Esophagus squamous epithelium (tissue), 5 donors: ENCODE measurements at places on chromosomes 3 and 15.

GRCh38 chr15:72532991-72533601, 59.0 kb downstream of the ARIH1 start:
- no peak for DNase-seq

- no peak for DNase-seq
Observed at GRCh38 chr15:95761501-95762165, 568.9 kb upstream of the NR2F2 start.

GRCh38 chr3:42902257-42902656, 3.7 kb upstream of the ZNF662 start:
- no peak for DNase-seq

GRCh38 chr15:49242820-49243219, 72.8 kb downstream of the GALK2 start:
- DNase-seq = no peak

DNA sequence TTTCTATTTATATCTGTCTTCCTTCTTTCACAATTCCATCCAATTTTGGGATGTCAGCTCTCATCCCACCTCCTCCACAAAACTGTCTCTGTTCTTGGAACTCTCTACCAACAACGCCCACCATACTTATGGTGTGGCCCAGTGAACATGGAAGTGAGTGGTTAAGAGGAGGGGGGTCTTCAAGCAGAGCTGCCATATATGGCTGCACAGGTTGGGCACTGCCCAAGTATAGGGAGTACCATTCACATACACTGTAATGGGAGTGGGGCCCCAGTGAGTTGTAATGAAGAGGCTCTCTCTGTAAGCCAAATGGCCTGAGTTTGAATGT, 7.9 kb upstream of the CAMK1 start:
- DNase-seq = no peak

- no peak for DNase-seq
Observed at GRCh38 chr3:46138581-46138980, 69.5 kb downstream of the CCR1 start.

DNA sequence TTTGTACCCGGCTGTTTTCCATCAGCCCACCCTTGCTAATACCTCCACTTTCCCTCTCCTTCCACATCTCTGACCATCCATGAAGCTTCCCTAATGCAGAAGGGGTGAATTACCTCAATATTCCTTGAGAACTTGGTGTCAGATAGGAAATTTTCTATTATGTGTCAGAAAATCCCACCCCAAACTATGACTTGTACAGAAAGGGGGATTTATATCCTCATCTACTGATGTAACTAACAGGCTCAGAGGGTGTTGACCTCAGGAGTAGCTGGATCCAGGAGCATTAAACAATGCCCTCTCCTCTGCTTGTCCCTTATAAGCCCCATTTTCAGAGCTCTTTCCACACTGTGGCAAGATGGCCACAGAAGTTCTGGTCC, 242.8 kb upstream of the TLE3 start:
- no peak for DNase-seq

GRCh38 chr3:16224325-16224724, 40.4 kb downstream of the DPH3 start:
- DNase-seq = no peak

DNA sequence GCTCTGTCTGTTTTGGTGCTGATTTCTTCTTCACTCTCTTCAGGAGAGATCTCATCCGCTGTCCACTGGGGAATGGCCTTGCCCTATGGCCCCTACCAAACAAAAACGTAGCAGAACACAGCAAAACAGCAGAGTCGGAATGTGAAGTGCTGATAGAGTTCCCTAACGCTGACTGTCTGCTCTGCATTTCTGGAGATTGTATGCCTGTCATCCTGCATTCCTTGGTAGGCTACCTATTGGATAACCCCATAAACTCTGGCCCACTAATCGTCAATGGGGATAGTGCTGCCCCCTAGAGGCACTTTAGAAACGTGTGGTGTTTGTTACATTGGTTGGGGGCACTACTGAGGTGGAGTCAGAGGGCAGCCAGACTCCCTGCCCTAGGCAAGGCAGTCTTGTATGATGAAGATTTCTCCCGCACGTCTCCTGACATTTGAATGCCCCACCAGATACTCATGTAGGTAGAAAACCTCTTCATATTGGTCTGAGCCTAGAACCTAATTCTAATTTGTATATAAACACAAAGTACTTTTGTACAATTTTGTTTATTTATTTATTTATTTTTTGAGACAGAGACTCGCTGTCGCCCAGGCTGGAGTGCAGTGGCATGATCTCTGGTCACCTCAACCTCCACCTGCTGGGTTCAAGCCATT, 15.6 kb upstream of the MAGEF1 start:
- DNase-seq = no peak

DNA sequence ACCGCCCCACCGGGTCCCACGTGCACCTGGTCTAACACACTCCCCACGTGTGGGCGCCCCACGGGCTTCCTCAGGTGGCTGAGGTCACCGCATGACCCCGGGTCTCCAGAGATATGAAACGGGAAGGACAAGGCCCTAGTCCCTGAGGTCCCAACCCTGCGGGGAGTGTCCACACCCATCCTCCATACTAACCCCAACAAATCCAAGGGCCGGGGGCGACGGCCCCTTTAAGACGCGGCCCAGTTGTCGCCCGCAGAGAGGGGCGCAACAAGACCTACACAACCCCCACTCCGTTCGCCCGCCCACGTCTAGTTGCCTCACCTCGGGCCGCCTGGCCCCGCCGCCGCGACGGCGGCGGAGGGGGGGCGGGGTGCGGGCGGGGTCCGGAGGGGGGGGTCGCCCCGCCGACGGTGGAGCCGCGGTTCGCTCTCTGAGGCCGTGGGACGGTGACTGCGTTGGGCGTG, 396 bp downstream of the INO80 start:
- peak; percentile 19 for DNase-seq

GRCh38 chr3:67093305-67093704, 95.2 kb downstream of the KBTBD8 start:
- no peak for DNase-seq

- DNase-seq = no peak
Observed at GRCh38 chr3:10888518-10889090, 72.6 kb downstream of the SLC6A11 start.

GRCh38 chr3:61422945-61423673, 138.3 kb upstream of the PTPRG start:
- no peak for DNase-seq

- DNase-seq = no peak
Observed at GRCh38 chr15:78063217-78063616, 14.3 kb downstream of the TBC1D2B start.

DNA sequence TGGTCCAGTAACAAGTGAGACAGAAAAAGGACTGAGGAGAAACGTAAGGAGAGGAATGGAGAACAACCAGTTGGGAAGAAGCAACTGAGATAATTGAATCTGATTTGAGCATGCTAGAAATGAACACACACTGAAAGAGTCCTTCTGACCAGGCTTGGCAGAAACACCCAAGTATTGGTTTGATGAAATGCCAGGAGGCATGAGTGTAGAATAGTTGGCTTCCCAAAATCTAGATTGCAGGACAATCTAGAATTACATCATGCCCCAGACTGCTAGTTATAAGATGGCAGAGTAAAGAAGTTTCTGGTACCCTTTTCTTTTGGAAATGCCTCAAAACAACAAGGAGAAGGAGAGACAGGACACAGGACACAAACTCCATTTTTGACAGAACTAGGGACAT, 189.7 kb upstream of the STT3B start:
- no peak for DNase-seq

GRCh38 chr3:141366285-141367037, 1.8 kb upstream of the ZBTB38 start:
- DNase-seq = no peak

DNA sequence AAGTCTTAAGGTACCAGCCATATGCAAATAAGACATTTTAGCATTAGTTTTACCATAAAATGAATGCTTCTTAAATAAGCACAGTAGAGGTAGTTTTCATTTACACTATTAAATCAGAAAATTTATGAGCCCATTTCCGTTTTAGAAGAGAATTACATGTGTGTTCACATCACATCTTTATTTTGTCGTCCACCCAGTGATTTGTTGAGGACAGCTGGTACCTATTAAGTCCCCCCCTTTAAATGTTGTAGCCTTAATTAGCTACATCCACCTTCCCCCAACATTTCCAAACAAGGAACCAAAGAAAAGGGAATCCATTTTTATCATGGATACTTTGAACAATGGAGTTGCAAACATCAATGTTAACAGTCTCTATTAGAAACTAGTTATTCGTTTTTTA, 6.8 kb downstream of the IL17RD start:
- no peak for DNase-seq

DNA sequence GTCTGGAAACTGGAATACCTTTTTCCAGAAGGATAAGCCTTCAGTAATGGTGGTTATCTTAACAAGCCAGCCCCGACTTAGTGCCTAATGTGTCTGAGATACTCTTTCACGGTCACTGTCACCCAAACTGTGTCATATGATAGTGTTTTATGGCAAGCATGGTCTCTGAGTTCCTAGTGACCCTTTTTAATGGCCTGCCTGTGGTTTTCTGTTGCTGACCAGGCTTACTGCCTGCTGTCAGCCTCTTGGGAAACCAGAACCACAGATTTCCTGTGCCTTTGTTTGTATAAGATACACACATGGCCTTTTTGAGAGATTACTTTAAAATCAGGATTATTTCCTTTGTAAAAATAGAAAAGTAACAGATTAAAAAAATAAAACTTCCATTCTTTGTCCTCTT, 22.4 kb downstream of the HPS3 start:
- DNase-seq = no peak

GRCh38 chr3:32398531-32398930, 6.9 kb downstream of the CMTM7 start:
- no peak for DNase-seq

GRCh38 chr3:120393243-120393642, 44.1 kb upstream of the LRRC58 start:
- DNase-seq = no peak

GRCh38 chr15:37995461-37996347, 61.3 kb downstream of the TMCO5A start:
- DNase-seq = no peak

DNA sequence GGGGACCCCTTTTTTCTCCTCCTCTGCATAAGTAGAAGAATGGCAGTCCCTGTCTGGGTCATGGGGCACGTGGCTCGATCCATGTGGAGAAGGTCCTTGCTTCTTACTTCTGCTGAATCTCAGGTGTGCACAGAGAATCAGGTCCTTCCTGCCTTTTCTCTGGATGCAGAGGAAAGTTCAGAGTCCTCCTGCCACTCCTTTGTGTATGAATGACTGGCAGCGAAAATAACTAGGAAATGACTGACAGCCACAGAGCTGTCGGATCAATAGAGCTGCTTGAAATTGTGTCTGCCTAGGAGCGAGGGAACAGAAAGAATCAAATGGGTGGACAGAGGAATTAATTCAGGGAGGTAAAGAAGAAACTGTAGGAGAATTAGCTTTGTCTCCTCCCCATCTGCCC, 49.6 kb upstream of the ROPN1 start:
- no peak for DNase-seq

DNA sequence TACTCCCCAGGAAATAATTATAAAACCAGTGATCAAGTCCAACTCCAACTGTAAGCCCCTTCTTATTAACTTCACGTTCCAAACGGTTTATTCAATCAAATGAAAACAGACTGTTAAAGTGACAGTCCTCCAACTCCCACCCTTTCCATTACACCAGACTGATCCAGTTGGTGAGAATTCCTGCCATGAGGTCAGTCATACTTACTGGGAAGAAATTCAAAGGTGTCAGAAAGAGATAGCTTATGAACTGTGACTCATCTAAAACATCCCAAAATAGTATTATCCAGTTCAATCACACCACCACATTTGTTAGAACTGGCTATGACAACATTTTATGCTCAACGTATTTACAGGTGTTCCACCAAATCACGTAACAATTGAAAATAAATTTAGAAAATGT, 19.5 kb downstream of the SMARCC1 start:
- DNase-seq = no peak

GRCh38 chr15:44633603-44634002, 29.9 kb downstream of the SPG11 start:
- no peak for DNase-seq

- DNase-seq = no peak
Observed at GRCh38 chr3:141796081-141796888, 33.1 kb downstream of the GRK7 start.

- peak; percentile 94 for DNase-seq
Observed at GRCh38 chr3:19946832-19947548, at the start of gene RAB5A. Gene RAB5A (plus strand): TSS chr3:19947097. CDS start chr3:19950899, 3,802 bp downstream.

GRCh38 chr3:42094128-42094527, 3.0 kb downstream of the TRAK1 start:
- no peak for DNase-seq

- DNase-seq = no peak
Observed at GRCh38 chr15:93150910-93151881, 62.2 kb upstream of the RGMA start.

DNA sequence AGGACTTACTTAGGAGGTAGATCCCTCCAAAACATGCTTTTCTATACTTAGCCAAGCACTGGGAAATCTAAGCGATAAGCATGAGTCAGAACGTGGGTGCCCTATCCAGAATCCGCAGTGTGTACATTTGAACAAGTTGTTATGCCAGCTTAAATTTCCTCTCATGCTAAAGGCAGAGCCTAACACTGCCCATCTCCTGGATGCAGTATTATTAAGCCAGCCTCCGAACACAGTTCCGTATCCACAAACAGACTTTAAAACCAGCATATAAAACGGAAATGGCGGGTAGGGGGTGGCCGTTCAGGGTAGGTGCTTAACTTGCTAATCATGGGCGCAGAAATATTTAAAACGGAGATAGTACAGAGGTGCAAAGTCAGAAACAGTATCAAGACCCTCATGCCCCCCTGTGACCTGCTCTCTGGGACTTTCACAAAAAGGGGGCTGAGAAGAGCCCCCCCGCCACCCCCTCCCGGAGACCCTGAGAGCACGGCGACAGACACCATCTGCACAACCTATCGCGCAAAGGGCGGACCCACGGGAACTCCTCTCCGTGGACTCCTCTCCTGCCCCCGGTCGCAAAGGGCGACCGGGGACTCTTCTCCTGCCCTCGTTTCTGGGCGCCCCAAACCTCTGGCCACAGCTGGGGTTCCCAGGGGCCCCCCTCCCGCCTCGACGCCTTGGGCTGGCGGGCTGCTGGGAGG, 889 bp upstream of the LRRIQ4 start:
- DNase-seq = no peak

- no peak for DNase-seq
Observed at GRCh38 chr3:159764490-159765029, 224.1 kb upstream of the IL12A start.

DNA sequence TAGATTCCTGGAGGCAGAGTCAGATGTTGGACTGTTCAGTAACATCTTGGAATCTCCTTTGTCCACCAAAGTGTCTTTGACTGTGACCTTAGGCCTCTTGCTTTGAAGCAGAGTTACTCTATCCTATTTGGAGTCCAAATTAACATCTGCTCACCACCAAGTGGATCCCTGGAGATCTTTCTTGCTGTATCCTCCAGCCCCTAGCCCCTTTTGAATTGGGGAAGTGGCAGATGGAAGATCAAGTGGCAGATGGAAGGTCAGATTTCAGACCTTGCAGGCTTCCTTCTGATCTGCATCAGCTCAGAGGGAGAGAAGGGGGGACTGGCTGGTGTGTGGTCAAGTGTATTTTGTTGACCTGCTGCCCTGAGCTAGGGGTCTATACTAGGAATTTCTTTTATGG, 125.0 kb upstream of the ROPN1 start:
- no peak for DNase-seq
